ENCODE measurements at places on chromosomes 13 and 19.

GRCh38 chr13:91066745-91067144, 280.7 kb upstream of the MIR17HG start:
- no peaks in the 10 kb centered on the region for H3K36me3 ChIP-seq
- no peaks in the 10 kb centered on the region for H3K4me1 ChIP-seq

DNA sequence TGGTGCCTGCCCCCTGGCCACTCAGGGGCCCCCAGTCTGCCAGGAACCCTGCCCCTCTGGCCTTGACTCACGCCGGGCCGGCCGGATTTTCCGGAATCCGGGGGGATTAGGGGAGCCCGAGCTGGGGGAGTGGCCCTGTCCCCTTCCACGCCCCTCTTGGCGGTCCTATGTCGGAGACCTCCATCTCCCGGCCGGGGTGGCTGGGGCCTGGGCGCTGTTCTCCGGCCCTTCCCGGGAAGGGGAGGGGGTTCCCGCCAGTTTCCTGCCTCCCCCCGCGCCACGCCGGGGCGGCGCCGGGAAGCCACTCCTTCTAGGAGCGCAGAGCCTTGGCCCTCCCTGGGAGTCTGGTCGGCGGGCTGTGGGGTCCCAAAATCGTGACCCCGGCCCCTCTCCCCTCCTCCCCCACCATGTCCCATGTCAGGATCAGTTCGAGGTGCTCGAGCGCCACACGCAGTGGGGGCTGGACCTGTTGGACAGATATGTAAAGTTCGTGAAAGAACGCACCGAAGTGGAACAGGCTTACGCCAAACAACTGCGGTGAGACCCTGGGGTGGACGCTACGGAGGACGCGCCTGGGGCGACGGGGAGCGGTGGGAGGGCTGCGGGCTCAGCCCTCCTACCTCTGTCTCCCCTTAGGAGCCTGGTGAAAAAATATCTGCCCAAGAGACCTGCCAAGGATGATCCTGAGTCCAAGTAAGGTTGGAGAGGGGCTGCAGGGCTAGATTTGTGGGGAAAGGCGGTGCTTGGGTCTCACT, 1.3 kb downstream of the TRIP10 start:
- peaks cover 4% of the 10 kb centered on the region for H3K36me3 ChIP-seq
- H3K4me3 ChIP-seq: peak overlapping the region; percentile 58
- no peak for DNase-seq
- H3K27me3 ChIP-seq: no peaks in the 10 kb centered on the region

DNA sequence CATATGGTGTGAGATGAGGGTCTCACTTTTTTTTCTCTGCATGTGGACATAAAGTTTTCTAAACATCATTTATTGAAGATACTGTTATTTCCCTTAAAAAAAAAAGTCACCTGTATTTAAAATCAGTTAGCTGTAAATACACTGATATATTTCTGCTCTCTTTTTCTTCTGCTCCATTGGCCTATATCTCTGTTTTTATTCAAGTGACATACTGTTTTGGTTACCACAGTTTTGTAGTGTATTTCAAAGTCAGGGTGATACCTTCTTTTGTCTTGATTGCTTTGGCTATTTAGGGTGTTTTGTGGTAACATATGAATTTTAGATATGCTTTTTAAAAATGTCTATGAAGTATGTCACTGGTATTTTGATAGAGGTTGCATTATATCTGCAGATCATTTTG, 15.8 kb upstream of the ZNF431 start:
- H3K4me1 ChIP-seq: no peaks in the 10 kb centered on the region
- no peak for DNase-seq
- H3K4me3 ChIP-seq: no peak overlapping the region
- H3K36me3 ChIP-seq: no peaks in the 10 kb centered on the region
- no peak overlapping the region for H3K27ac ChIP-seq

- H3K4me3 ChIP-seq: no peak overlapping the region
- no peaks in the 10 kb centered on the region for H3K4me1 ChIP-seq
- H3K27me3 ChIP-seq: no peaks in the 10 kb centered on the region
- no peak for DNase-seq
- H3K36me3 ChIP-seq: no peaks in the 10 kb centered on the region
Observed at GRCh38 chr19:51179256-51179655, 37.2 kb downstream of the SIGLEC7 start.

DNA sequence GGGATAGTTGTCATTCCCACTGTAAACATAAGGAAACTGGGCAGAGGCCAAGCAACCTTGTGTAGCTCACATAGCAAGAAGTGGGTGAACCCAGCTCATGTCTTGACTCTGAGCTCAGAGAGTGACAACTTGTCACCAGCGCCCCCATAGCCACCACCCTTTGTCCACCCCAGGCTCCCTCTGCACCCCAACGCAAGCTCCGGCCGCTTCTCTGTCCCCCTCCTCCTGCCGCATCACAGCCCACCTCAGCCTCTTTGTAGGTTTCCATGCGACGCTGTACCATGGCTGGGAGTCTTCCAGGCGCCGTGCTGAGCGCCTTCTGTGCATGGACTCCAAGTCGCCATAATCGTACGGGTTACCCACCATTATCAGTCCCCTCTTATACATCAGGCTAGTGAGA, 3.3 kb downstream of the GP6 start:
- no peak for DNase-seq
- H3K27ac ChIP-seq: no peak overlapping the region
- H3K4me3 ChIP-seq: no peak overlapping the region
- H3K27me3 ChIP-seq: no peaks in the 10 kb centered on the region
- H3K36me3 ChIP-seq: no peaks in the 10 kb centered on the region
- no peaks in the 10 kb centered on the region for H3K4me1 ChIP-seq

- H3K27me3 ChIP-seq: no peaks in the 10 kb centered on the region
- no peaks in the 10 kb centered on the region for H3K36me3 ChIP-seq
- H3K27ac ChIP-seq: no peak overlapping the region
- H3K4me1 ChIP-seq: no peaks in the 10 kb centered on the region
- H3K4me3 ChIP-seq: no peak overlapping the region
Observed at GRCh38 chr13:109362616-109363015, 423.8 kb downstream of the IRS2 start.

GRCh38 chr13:19685034-19685433, 51.6 kb downstream of the MPHOSPH8 start:
- no peaks in the 10 kb centered on the region for H3K4me1 ChIP-seq
- H3K27ac ChIP-seq: no peak overlapping the region
- no peaks in the 10 kb centered on the region for H3K27me3 ChIP-seq
- DNase-seq: no peak
- no peak overlapping the region for H3K4me3 ChIP-seq

GRCh38 chr19:1725100-1726064, 27.9 kb upstream of the ONECUT3 start:
- H3K27me3 ChIP-seq: peaks cover 39% of the 10 kb centered on the region
- no peak overlapping the region for H3K27ac ChIP-seq
- no peak for DNase-seq
- H3K36me3 ChIP-seq: no peaks in the 10 kb centered on the region
- peaks cover 12% of the 10 kb centered on the region for H3K4me1 ChIP-seq
- H3K4me3 ChIP-seq: peak overlapping the region; percentile 49

GRCh38 chr19:40599902-40600569, 1.1 kb upstream of the LTBP4 start:
- peaks cover 55% of the 10 kb centered on the region for H3K27me3 ChIP-seq
- no peaks in the 10 kb centered on the region for H3K36me3 ChIP-seq
- no peak overlapping the region for H3K4me3 ChIP-seq
- DNase-seq: no peak
- peaks cover 84% of the 10 kb centered on the region for H3K4me1 ChIP-seq

GRCh38 chr13:95106562-95106961, 194.7 kb downstream of the ABCC4 start:
- no peaks in the 10 kb centered on the region for H3K36me3 ChIP-seq
- H3K27me3 ChIP-seq: no peaks in the 10 kb centered on the region
- no peaks in the 10 kb centered on the region for H3K4me1 ChIP-seq
- no peak overlapping the region for H3K4me3 ChIP-seq
- DNase-seq: no peak
- no peak overlapping the region for H3K27ac ChIP-seq

GRCh38 chr13:78764665-78765064, 105.7 kb upstream of the OBI1 start:
- H3K4me1 ChIP-seq: no peaks in the 10 kb centered on the region
- no peaks in the 10 kb centered on the region for H3K36me3 ChIP-seq
- no peak for DNase-seq
- no peaks in the 10 kb centered on the region for H3K27me3 ChIP-seq
- H3K27ac ChIP-seq: no peak overlapping the region

- no peak for DNase-seq
- peak overlapping the region; percentile 59 for H3K4me3 ChIP-seq
- H3K27ac ChIP-seq: no peak overlapping the region
- peaks cover 26% of the 10 kb centered on the region for H3K27me3 ChIP-seq
- H3K36me3 ChIP-seq: no peaks in the 10 kb centered on the region
Observed at GRCh38 chr13:73058432-73058735, 421 bp upstream of the KLF5 start.

DNA sequence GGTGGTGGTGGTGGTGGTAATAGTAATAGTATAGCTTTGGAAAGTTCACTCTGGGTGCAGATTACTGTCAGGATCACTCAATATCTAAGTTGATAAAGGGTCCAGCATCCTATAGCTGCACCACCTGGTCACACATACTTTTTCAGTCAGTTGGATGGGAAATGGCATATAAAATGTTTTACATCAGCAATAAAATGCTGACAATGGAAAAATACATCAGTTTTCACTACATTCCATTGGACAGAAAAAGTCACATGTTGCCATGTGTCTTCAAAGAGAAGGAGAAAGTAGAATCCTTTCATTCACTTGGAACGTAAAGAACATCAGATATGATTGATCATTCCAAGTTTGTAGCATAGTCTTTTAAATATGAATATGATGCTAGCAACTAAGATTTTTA, 481.4 kb downstream of the SLITRK6 start:
- no peaks in the 10 kb centered on the region for H3K36me3 ChIP-seq
- no peaks in the 10 kb centered on the region for H3K27me3 ChIP-seq
- DNase-seq: no peak
- no peak overlapping the region for H3K4me3 ChIP-seq

DNA sequence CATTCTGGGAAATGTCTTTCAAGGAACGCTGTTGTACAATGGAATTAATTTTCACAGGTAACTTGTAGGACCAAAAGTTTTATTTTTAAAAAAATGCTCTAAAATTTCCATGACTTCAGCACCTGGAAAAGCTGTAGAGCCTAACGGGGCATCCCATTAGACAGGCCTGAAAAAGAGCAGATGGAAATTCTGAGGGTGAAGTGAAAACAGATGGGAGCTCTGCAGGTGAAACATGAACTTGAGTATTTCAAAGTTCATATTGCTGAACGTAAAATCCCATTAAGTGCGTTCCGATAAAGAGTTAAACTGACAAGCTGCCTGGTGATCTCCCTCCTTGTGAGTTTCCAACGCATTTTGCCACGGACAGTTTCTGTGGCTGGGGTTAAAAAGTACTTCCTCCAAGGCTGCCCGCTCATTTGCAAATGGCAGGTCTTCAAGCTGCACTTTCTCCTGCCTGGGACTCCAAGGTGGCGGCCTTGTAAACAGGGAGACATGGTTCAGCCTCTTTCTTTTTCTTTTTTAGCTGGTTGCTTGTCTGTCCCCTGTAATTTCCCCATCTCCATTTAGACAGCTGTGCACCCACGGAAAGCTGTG, 450.4 kb downstream of the FGF9 start:
- no peak overlapping the region for H3K27ac ChIP-seq
- no peaks in the 10 kb centered on the region for H3K36me3 ChIP-seq
- no peaks in the 10 kb centered on the region for H3K27me3 ChIP-seq
- H3K4me3 ChIP-seq: no peak overlapping the region
- H3K4me1 ChIP-seq: no peaks in the 10 kb centered on the region

DNA sequence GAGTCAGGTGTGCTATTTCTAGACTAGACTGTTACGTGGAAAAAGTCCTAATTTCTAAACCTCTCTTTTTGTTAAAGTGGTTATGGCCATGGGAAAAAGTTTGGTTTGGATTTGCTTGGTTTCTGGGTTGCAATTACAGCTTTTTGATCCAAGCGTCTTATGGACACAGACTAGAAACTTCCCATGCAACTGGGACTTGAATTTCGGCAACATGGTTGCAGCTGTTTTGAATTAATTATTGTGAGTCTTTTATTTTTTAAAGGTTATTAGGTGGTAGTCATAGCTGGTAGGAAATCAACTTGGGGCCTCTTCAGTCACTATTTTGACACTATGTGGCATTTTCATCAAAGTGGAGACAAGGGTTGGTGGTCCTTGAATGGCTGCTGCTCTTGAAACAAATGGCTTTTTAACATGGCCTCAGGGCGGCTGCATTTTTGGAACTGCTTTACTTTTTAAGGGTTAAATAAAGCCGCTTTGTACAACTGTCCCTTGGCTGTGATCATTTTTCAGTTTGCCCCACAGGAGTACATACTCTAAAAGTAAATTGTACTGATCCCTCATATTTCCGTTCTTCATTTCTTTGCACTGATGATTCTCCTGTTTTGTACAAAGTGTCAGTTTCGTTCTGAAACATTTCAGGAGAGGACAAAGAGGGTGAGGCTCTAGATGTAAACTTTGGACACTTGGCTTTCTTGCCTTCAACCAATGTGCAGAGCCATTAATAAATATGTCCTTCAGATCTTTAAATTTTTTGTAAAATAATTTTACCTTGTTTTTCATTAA, 15.9 kb downstream of the HNRNPM start:
- H3K27ac ChIP-seq: no peak overlapping the region

DNA sequence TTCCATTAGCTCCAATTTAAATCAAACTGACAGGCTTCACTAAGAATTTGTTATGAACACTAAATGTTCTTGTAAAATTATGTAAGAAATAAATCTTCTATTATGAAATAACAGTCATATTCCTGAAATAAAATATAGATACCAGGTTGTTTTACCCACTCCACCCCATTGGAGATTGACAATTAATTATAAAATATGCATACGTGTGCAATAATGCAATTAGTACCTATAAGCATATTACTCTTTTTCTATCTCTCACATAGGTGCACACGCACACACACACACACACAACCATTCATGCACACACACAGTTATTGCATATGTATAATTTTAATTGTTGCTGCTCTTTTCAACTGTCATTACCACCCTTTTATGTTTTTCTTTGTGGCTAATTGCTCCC, 395.7 kb downstream of the SLITRK5 start:
- no peaks in the 10 kb centered on the region for H3K4me1 ChIP-seq
- no peak for DNase-seq
- no peak overlapping the region for H3K4me3 ChIP-seq
- H3K27me3 ChIP-seq: no peaks in the 10 kb centered on the region

GRCh38 chr13:46636451-46636850, 83.5 kb downstream of the LRCH1 start:
- no peak overlapping the region for H3K4me3 ChIP-seq
- no peak for DNase-seq
- H3K27me3 ChIP-seq: no peaks in the 10 kb centered on the region
- no peaks in the 10 kb centered on the region for H3K36me3 ChIP-seq
- H3K27ac ChIP-seq: no peak overlapping the region
- peaks cover 4% of the 10 kb centered on the region for H3K4me1 ChIP-seq

DNA sequence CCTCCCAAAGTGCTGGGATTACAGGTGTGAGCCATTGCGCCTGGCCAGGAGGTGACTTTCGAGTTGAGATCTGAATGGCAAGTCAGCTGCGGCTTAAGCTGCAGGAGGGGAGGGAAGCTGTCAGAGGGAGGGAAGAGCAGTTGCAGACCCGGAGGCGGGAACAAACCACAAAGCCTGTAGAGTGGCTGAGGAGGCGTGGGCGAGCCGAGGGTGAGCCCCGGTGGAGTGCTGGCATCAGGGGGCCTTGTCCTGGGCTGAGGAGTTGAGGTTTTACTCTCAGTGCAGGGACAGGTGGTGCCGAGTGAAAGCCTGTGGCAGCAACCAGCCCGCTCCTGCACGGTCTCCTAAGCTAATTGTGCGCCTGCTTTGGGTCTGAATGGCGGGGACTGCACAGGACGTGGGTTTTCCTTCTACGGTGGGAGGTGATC, 24.2 kb downstream of the PPP1R37 start:
- H3K27ac ChIP-seq: no peak overlapping the region
- H3K4me1 ChIP-seq: peaks cover 66% of the 10 kb centered on the region
- H3K27me3 ChIP-seq: no peaks in the 10 kb centered on the region
- peak overlapping the region; percentile 9 for H3K4me3 ChIP-seq
